ACHN (cell line): ENCODE measurements at places on chromosomes 2 and 18.

GRCh38 chr2:128473175-128474035, 154.7 kb upstream of the HS6ST1 start:
- DNase-seq = no peak

DNA sequence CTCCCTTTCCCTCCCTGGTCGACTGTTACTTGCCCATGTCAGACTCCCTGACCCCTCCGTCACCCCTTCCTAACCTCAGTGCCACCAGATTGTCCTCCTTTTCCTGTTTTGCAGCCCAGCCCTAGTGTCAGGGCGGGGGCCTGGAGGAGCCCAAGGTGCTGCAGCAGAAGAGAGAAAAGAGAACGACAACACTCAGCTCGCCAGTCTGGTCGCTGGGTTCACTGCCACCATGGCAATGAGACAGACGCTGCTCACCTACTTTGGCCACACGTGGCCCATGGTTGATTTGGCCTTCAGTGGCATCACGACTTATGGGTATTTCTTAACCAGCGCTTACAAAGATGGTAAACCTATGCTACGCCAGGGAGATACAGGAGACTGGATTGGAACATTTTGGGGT, 108.4 kb upstream of the RMDN2 start:
- no peak for DNase-seq

DNA sequence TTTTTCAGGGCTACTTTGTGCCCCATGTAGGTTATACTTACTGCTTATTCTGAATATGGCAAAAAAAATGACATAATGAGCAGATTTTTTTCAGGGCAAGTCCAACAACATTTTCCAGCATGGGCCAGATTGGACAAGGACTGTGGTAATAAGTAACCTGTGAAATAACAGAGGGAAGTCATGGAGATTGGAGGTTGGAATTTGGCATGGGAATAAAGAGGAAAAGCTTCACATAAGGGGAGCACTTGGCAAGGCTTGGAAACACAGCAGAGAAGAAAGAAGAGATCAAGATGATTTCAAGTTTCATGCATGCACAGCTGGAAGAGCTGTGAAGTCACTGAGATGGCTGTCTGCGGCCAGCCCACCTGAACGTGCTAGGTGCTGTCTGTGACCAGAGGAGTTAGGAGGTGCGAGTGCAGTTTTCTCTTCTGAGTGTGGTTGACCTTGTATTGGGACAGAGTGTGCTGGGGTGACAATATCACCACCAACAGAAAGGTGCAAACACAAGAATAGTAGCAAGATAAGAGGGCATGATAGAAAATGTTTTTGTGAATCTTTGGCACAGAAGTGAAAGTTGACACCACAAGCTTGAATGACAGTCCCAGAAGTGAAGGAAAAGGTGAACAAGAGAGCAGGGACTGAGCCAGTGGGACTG, 71.1 kb upstream of the DSC1 start:
- DNase-seq = no peak

DNA sequence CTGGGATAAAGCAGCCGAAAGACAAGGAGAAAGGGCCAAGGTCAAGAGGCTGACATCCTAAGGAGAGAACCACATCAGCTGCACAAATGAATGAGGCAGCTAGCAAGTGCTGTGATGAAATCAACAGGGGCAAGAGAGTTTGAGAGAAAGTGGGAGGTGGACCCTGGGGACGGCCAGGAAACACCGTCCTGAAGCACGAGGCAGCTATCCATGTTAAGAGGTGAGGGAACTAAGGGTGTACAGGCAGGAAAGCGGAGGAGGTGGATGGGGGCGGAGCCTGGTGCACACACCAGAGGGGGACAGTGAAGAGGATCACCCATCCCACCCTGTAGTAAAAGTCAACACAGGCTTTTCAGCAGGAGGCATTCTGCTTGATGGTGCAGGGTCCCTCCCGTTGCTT, 52.4 kb downstream of the HDLBP start:
- DNase-seq = no peak

- DNase-seq = no peak
Measured at GRCh38 chr2:215319500-215319899, 7.6 kb downstream of the ATIC start.

- no peak for DNase-seq
Measured at GRCh38 chr2:37766106-37766505, 94.7 kb upstream of the CDC42EP3 start.

- DNase-seq = no peak
Measured at GRCh38 chr18:37698508-37699040, 133.0 kb upstream of the CELF4 start.

DNA sequence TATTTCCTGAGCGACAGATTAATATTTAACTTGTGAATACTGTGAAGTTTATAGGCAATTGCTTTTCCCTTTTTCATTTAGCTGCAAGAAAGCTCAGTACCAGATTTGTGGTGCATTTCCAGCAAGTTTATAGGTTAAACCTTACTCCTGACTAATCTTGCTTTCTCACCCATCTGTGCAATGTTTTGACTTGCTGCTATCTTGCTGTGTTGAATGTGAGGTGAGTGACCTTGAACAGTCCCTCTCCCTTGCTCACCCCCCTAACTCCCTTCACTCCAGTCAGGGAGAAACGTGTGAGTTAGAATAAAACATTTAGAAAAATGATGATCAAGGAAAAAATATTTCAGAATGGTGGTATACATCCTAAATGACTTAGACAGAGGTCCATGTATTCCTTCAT, 39.8 kb upstream of the PARD3B start:
- DNase-seq = peak; percentile 52

DNA sequence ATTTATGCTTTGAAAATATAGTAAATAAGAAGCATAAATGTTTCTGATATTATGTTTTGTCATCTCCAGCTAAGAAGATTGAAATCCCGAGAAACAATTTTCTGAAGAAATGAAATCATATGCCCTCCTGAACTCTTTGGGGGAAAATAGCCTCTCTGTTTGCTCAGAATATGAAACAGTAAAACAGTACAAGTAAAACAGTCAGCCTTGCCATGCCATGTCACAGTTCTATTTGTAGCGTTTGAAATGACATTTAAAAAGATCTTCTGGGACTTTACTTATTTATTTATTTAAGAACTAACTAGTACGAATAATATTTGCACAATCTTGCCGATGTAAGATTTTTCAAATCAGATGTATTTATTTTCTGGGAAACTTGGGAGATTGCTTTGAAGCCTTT, 98.0 kb downstream of the LNPK start:
- no peak for DNase-seq

- DNase-seq = no peak
Measured at GRCh38 chr2:163657281-163657656, 78.5 kb downstream of the FIGN start.

DNA sequence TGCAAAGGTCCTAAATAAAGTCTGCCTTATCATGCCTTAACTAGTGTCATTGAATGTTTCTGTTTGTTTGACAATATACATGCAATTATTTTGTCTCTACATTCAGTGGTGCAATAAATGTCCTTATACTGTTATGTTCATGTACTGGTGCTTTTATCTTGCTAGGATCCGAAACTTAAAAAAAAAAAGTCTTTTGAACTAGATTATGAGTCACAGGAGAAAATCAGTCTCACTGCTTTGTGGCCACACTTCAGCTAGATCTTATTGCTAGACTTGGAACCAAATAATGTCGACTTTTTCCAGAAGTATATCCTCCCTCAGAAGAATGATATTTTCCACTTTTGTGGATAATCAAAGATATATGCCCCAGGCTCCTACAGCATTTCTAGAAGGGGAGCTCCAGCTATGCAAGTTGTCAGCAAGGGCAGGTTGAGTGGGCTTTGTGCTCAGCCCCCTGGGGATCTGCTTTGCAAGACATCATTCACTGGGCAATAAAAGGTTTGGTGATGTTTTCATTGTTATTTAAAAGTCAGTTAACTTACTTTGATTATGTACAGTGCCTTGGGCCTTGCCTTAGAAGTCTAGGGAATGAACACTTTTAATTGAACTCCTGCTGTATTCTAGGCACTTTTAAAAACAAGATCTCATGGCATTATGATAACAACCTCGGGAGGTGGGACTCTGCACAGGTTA, 157.1 kb upstream of the LRRTM1 start:
- DNase-seq = no peak

GRCh38 chr2:174524527-174524926, 37.7 kb upstream of the GPR155 start:
- DNase-seq = no peak
